ENCODE measurements at places on chromosomes 6 and 20. TPM values are rescaled to one million over a fixed set of nuclear protein-coding genes. Genes with fewer than 3 reads are reported as not detected.

The SLC22A16 gene
- total RNA-seq: 1.00 TPM

DNA sequence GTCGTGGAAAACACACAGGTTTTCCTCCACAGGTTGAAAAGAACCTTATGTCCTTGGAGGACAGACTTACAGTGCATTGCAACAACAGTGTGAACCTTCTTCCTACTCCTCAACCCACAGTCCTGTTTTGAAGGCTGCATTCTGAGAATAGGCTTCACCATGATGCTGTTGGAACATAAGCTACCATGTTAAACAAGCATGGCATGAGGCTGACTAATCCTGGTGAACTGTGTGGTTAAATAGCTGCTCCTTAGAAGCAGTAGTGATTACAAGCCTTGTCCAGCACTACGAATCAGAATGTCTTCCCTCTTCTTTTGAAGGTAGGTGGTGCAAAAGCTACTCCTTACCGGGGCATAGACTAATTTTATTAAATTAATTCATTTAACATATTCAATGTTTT is 368.5 kb upstream of the EPHA7 start:
- DNase-seq: no peak

- no peak for DNase-seq
Observed at GRCh38 chr20:60361761-60362395, 403.7 kb downstream of the CDH26 start.

DNA sequence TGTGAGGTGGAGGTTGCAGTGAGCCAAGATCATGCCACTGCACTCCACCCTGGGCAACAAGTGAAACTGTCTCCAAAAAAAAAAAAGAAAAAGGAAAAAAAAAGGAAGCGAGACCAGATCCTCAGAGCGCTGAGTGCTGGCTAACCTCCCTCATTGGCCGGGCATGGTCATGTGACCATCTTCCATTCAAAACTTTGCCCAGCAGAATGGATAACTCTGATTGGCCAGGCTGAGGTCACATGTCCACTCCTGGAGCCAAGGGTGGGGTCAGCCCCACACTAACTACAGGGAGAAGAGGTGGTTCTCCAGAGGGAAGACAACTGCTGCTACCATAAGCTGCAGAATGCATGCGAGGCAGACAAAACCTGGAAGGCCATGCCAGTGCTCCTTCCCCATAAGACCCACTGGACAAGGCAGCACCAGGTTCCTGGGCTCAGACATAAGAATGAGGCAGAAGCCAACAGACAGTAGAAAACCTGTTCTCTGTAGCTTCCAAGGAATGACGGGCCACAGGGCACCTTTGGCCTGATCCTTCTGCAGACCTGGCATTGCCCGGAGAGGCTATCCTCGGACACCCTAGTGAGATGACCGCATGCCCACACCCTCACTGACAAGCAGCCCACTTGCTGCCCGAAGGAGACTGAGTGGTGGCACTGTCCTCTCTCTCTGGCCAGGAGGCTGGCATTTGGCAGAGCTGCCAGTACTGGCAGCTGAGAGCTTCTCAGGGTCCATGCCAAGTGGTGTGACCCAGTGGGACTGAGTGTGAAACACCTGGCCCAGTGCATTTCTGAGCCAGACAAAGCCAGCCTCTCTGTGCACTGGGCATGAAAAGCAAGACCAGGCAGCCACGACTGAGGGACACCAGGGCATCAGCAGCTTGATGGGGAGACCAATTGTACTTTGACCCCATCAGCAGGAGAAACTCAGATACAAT is 311.9 kb upstream of the SULF2 start:
- DNase-seq: no peak

- no peak for DNase-seq
Observed at GRCh38 chr6:44057931-44058616, 69.2 kb downstream of the MRPL14 start.

DNA sequence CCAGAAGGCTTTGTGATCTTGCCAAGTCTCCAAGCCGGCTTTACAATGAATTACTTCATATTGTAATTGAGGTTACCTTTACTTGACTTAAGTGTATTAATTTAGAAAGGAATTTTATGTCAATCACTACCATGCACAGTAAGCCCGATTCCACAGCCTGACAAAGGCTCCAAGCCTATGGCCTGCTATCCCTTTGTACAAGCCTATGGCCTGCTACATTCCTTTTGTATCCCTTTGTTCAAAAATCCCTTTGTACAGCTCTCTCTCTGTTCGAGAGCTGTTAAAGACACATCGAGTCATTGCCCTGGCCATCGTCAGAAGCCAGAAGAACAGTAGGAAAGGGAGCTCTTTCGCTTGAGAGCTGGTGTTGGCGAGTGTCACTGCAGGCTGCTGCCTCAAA is 2.7 kb upstream of the EDN3 start:
- no peak for DNase-seq
